ENCODE measurements at places on chromosomes 7 and 10.

- no peak for DNase-seq
Observed at GRCh38 chr7:24133691-24134090, 150.3 kb upstream of the NPY start.

- no peak for DNase-seq
Observed at GRCh38 chr10:6680735-6681134, 100.7 kb upstream of the PRKCQ start.

- no peak for DNase-seq
Observed at GRCh38 chr10:6008497-6009142, 31.3 kb upstream of the IL15RA start.

DNA sequence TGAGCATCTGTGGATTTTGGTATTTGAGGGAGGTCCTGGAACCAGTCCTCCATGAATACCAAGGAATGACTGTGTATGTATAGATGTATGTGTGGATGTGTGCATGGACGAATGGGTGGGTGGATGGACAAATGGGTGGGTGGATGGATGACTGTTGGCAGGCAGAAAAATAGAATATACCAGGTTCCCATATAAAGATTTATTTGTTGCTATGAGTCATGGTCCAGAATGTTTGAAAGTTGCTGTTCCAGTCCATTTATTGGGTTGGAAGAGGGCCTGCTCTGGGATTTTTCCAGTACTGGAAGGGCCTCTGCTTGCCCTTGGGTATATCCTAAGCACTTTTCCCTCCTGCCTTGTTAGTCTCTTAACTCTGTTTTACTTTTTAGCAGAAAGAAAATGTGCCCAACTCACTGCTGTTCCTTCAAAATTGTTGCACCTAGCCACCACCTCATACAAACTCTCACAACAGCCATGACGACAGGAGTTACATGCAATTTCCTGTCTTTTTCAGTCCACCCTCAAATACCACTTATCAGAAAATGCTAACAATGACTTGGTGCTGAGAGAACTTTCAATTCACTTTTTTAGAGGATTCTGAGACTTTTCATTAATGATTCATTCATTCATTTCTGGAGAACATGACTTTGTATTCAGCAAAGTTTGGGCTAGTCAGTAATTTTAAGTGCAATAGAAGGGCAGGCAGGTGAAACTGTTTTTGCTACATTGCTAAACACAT is 108.1 kb downstream of the EEPD1 start:
- no peak for DNase-seq

DNA sequence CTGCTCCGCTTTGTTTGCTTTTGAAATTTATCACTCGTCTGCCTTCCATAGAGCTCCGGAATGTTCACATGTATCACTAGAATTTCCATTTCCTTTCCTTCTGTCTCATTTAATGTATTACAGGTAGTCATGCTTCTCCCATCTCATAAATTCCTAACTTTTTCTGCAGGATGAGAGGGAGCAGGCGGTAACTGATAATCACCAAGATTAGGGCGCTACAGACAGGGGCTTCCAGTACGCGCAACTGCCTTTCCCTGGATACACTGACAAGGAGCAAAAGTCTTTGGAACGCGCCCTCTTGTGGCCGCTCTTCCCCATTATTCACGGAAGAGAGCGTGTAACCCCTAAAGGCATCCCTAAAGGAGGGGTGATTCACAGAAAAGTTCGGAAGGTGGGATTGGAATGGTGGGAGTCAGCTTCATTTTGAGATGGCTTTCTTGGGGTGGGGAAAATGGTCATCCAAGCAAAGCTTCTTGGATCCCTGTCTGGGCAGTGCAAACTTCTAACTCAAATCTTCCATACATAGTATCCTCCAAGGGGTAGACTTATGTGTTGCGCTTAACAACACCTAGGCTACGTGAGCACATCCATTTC is 6.5 kb downstream of the INHBA start:
- DNase-seq, result no peak

GRCh38 chr7:143318661-143319060 is 2.8 kb downstream of the CLCN1 start:
- DNase-seq, result no peak

- no peak for DNase-seq
Observed at GRCh38 chr7:28480595-28480994, 68.3 kb downstream of the CREB5 start.

GRCh38 chr10:49325916-49326783 is 27.2 kb downstream of the C10orf71 start:
- DNase-seq, result no peak

- DNase-seq, result no peak
Observed at GRCh38 chr7:81273601-81274397, 354.9 kb upstream of the SEMA3C start.

DNA sequence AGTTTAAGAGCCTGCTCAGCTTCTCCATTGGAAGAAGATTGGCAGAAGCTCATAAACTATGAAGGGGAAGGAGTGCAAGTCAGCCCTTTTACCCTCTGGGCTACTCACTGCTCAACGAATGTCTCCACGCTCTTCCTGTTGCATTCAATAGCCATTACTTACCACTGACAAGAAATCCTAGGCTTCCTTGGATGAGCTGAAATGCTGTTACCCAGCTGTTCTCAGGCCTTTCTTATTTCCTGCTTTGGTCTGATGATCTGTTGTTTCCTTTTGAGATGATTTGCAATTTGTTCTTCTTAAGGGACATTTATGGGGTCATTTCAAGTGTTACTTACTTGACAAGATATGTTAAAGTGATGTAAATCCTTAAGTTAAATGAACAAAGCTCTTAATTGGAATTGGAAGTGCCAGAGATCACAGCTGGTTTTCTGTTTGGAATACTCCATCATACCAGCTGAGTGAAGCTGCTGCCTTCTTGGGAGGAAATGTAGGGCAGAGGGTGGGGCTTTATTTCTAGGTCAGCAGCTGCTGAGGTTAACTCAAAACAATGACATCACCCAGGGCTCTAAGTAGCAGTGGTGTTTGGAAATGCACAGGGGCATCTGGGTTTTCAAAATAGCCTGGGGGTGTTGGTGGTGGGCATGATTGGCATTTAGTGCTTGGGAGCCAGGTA is 170.0 kb downstream of the PRKCQ start:
- DNase-seq, result peak; percentile 27

DNA sequence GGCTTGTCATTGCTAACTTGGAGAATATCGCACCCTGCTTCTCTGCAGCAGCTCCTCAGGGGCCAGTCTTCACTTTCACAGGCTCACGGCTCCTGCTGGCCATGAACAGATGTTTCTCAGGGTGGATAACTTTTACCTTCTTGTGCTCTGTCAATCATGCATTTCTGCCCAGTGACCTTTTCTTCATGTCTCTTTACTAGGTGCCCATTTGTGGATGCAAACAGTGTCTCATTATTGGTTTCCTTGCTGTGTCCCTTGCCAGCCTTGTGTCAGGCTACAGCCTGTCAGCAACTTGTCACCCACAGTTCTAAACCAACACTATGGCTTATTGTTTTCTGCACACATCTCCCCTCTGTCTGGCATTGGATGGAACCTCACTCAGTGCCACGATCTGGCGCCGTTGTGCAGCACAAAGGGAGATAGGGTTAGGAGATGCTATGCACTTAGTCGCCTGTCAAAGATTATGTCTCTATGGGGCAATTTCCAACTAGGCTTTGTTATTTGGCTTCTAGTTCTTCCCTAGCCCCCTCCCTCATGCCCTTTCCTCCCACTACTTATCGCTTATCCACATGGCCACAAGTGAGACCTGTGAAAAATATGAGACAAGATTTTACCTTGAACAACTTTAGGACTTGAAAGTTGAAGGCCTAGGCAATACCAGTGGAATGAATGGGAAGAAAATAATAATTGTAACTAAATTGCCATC is 45.7 kb upstream of the NXPH1 start:
- DNase-seq, result no peak

- no peak for DNase-seq
Observed at GRCh38 chr7:99028261-99028973, 115.5 kb downstream of the SMURF1 start.

- DNase-seq, result no peak
Observed at GRCh38 chr10:6200734-6201515, 1.8 kb upstream of the PFKFB3 start.

GRCh38 chr7:121101621-121102020 is 113.1 kb downstream of the CPED1 start:
- no peak for DNase-seq

Measured in breast epithelium (tissue), 4 donors.